ENCODE measurements at places on chromosomes 6 and 20. TPM values are rescaled to one million over a fixed set of nuclear protein-coding genes. Genes with fewer than 3 reads are reported as not detected.

The ELOVL4 gene
- total RNA-seq = 9.0 TPM

The GJA10 gene
- total RNA-seq = not detected

The OR2J3 gene
- total RNA-seq = not detected

The ATAT1 gene
- total RNA-seq = 6.1 TPM

The NOX3 gene
- not detected for total RNA-seq

The FAM217A gene
- total RNA-seq = not detected

The NHSL1 gene
- 18.8 TPM for total RNA-seq

The ZNF133 gene
- 17.1 TPM for total RNA-seq

The WFDC5 gene
- 0.51 TPM for total RNA-seq

The NINL gene
- total RNA-seq = 4.3 TPM

The SLC52A3 gene
- total RNA-seq = 2.1 TPM

The MTCH1 gene
- total RNA-seq = 149 TPM

The KIF13A gene
- total RNA-seq = 84.2 TPM

The TXNDC5 gene
- total RNA-seq = 157 TPM

The HLA-DRB5 gene
- not detected for total RNA-seq

The MAS1 gene
- not detected for total RNA-seq

The LY6G5C gene
- 1.1 TPM for total RNA-seq

The PPP1R16B gene
- not detected for total RNA-seq

The CCN6 gene
- 0.11 TPM for total RNA-seq

The DTNBP1 gene
- 10.2 TPM for total RNA-seq

The RPP21 gene
- 58.5 TPM for total RNA-seq

Measured in foreskin keratinocyte (primary cell).